ENCODE measurements at places on chromosomes 16 and 17.

GRCh38 chr16:26889740-26890139, 177.0 kb upstream of the C16orf82 start:
- no peak for DNase-seq

DNA sequence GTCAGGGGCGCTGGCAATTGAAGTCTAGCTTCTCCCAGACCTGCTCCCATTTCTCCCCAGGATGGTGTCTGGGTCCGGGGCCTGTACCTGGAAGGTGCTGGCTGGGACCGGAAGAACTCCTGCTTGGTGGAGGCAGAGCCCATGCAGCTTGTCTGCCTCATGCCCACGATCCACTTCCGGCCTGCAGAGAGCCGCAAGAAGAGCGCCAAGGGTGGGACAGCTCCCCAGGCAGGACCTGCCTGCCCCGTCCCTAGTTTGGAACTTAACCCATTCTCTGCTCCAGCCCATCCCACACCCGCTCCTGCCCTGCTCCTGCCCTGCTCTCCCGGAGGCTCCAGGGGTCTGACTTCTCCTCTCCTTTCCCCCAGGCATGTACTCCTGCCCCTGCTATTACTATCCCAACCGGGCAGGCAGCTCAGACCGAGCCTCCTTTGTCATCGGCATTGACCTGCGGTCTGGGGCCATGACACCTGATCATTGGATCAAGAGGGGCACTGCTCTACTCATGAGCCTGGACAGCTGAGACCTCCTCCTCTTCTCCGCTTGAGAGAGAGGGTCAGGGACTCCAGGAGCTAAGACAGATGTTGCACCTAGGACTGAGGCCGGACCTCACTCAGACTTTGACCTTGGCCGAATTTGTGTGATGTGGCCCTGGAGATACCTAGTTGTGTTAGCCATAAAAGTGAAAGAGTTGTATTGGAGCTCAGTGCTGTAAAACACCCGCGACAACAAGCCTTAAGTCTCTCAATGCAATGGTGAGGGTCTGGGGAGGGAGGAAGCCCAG, 814 bp upstream of the KDM6B start:
- DNase-seq, result no peak

GRCh38 chr17:55774846-55775271, 24.0 kb downstream of the PCTP start:
- no peak for DNase-seq

DNA sequence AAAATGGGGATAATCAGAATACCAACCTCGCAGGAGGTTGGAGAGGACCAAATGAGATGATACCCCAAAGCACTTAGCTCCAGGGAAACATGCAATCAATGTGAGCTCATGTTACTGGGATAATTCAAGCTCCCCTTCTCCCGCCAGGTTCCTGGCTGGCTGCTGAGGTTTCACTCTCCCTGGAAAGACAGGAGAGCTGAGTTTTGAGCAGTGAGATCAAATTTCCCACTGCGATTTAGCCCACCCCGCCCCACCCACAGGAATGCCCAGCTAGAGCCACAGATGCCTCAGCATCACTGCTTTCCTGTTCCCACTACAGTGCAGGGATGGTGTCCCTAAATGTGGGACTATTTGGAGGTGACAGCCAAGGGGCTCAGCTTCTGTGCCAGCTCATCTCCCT, 56.7 kb downstream of the ZNF423 start:
- no peak for DNase-seq

DNA sequence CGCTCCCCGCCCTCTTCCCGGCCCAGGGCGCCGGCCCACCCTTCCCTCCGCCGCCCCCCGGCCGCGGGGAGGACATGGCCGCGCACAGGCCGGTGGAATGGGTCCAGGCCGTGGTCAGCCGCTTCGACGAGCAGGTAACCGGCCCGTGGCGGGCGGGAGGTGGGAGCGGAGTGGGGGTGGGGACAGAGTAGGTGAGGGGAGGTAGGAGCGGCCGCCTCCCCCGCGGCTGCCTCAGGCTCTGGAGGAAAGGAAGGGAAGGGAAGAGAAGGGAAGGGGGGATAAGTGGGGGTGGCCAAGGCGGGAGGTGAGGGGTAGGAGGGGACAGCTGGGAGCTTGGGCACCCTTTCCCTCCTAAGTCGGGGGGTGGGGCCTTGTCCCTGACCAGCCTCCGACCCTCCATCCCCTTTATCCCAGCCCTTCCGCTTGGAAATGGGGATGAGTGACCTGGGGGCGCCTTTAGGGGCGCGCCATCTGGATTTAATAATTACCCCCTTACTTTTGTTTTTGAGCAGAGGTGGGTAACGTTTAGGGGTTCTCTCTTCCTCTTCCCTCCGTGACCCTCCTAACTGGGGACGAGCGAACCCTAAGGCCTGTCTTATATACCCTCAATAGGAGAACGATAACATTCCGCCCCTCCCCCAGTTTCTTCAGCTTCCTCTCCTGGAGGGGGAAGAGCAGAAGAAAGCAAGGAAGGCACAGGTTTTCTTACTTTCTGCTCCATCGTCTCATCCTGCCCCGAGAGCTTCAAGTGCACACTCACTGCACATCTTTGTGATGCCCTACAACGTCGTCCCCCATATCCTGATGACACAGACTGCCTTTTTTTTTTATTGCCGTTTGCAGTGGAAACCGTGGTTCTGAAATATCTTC, 694 bp downstream of the NF1 start:
- DNase-seq, result no peak

DNA sequence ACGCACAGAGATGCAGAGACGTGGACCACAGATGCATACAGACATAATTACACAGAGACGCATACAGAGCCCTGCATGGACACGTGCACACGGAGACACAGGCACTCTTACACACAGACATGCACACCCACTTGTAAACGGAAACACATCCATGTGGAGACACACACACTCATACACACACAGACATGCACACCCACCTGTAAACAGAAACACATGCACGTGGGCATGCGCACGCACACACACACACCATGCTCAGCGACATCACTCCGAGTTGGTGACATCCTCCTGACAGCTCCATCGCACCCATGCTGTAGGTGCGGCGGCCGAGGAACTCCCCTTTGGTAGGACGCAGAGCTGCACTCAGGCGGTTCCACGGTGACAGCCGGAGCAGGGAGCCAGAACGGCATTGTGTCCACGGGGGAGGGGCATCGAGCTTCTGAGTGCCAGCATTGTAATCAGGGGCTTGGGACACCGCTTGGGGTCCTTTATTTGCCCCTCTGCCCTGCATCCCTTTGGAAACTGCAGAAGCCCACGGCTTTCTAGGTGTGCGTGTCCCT, 233.5 kb downstream of the RBFOX3 start:
- DNase-seq, result no peak

GRCh38 chr17:81183807-81184206, 17.8 kb upstream of the AATK start:
- no peak for DNase-seq

DNA sequence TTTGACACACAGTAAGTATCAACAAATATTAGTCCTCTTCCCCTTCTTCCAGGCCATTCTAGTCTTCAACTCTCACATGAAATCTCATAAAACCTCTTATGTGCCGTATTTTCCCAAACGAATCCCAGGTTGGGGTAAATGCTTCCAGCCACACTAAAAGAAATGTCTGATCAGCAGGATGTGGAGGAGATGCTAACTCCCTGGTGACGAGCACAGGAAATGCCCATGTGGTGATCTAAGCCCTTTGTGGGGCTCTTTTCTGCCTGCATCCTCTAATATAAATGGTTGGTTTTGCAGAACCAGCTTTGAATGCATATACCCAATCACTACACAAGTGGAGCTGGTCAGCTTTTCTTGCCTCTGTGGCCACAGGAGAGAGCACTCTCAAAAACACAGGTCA, 498.2 kb upstream of the ERCC4 start:
- DNase-seq, result no peak

DNA sequence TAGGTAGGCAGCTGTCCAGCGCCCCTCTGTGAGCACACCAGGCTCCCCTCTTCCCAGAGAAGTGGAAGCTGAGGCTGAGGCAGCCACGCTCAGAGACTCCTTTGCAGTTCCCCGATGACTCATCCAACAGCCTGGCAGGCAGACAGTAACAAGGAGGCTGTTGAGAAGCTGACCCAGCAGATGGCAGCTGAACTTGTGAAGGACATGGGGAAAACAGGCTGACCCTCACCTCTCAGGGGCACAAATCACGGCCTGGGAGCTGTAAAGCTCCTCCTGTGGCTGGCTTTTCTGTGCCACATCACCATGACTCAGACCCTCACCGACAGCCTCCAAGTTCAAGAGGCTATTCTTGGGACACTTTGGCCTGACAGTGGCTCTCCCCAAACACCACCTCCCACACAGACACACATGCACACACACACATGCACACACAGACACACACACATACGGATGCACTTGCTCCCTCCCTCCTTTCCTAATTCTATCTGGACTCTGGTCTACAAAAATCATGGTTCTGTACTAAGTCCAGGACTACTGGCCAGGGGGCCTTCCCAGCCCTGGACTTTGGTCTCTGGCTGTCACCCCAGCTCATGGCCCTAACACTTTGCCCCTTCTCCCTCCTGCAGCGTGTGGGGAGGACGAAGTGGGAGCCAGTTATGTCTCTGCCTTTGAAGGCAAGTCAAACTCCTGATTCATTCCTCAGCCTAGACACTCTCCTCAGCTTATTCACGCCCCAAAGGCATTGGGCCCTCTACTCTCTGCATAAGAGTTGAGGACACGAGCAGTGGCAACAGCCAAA, 23.2 kb downstream of the MAP3K14 start:
- peak; percentile 79 for DNase-seq

DNA sequence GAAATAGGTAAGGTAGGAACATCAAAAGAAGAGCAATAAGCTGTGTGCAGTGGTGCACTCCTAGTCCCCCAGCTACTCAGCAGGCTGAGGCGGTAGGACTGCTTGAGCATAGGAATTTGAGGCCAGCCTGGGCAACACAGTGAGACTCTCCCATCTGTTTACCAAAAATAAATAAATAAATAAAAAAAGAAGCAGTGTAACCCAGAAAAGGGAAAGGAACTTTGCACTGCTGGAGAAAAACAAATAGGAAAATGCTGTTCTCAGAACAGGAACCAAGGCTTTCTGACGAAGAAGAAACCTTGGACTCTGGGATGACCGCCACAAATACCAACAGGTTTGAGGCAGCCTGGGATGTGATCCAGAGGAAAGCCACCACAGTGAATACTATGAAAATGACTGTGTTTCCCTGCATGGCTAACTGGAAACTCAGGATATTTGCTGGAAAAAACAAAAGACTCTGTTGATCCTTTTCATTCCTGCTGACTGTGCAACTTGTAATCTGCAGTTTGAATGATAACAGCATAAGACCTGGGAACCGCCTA, 41.2 kb downstream of the TTC19 start:
- peak; percentile 34 for DNase-seq

- no peak for DNase-seq
Measured at GRCh38 chr17:45936610-45937009, 42.3 kb downstream of the MAPT start.

- no peak for DNase-seq
Measured at GRCh38 chr16:58346831-58347371, 45.4 kb upstream of the GINS3 start.

DNA sequence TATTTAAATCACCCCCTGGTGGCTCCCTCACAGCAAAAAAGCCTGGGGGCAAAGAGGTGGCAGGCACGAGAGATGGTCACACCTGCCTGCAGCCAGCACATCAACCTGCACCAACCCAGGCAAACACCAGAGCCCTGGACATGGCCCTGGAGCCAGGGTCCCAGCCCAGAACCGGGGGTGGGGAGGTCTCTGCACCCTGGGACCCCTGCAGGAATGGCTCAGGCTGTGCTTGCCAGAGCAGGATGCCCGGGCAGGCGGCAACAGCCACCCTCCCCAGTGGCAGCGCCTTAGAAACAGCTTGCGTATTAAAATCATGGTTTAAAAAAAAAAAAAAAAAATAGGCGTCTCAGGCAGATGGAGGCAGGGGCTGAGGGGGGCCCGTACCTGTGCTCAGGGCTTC, 16.2 kb downstream of the MYBBP1A start:
- no peak for DNase-seq
